ENCODE measurements at places on chromosomes 5 and 9.

DNA sequence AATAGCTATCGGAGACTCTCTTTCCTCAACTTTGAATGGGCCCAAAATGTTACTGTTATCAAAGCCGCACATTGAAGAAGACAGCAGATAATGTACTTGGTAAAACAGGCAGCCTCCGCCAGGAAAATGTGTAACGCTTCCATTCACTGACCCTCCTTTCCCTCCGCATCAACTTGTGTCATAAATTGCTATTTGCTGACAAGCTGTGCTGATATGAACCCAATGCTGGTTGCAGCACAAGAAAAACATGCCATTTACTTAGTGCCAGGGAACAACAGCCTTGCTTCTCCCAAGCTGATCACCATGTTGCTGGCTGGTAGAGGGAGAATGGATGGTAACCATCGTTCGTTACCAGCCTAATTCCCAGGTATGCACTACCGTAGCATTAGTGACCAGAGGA is 162.6 kb upstream of the PPP1R2B start:
- DNase-seq = no peak

DNA sequence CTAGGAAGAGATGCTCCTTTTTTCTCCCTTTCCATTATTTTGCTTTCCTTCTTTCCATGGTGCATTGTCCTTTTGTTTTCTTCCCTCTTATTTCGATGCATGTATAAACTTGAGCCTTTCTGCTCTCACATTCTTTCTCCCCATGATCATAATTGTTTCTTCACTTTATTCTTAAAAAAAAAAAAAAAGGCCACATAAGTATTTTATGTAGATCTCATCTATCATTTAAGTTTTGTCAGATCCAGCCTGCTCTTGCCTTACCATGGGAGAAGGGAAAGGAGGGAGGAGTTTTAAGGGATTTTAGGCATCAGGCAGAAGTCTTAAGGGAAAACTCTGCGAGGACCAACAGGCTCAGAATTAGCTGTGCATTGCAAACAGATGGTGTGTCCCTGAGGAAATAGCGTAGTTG is 11.1 kb downstream of the TGFBR1 start:
- DNase-seq = no peak

GRCh38 chr9:114047717-114048116 is 30.4 kb downstream of the AMBP start:
- DNase-seq = no peak

DNA sequence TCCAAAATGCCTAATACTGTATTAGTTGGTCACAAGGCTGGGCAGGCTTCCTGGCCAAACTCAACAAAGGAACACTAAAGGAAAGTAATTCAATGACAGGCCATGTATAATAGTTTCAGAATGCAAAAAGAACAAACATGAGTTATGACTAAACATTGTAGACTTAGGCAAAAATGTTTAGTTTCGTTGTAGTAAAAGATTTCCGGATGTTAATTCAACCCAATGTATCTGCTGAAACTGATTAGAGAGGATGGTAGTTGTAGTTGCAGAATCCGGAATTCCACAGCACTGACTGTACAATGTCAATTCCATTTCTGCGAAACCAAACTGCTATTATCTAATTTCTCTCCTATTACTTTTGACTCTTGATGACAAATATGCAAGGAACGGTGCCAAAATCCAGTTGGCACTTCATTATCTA is 117.9 kb upstream of the FST start:
- DNase-seq = no peak

Measured in activated CD4-positive, alpha-beta T cell treated with anti-CD3 and anti-CD28 coated beads, Interleukin-2, amount 50 U/mL, for 4 hours (primary cell).